ENCODE measurements at places on chromosomes 12 and 14.

DNA sequence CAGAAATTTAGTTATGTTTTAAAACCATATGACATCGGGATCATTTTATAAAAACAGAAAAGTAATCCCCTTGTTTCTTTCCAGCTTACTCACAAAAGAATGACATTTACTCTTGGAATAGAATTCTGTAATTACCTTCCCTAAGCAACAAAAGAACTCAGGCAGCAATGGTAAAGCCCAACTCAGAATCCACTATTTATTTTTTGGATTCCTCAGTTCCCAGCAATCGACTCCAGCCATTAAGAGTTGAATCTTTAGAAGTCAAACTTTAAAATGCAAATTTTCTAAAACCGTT, 65.9 kb downstream of the FOXN3 start:
- DNase-seq: no peak

GRCh38 chr12:133108150-133108549, 21.9 kb downstream of the ZNF891 start:
- no peak for DNase-seq

GRCh38 chr12:88207921-88208620, 66.0 kb downstream of the TMTC3 start:
- no peak for DNase-seq

DNA sequence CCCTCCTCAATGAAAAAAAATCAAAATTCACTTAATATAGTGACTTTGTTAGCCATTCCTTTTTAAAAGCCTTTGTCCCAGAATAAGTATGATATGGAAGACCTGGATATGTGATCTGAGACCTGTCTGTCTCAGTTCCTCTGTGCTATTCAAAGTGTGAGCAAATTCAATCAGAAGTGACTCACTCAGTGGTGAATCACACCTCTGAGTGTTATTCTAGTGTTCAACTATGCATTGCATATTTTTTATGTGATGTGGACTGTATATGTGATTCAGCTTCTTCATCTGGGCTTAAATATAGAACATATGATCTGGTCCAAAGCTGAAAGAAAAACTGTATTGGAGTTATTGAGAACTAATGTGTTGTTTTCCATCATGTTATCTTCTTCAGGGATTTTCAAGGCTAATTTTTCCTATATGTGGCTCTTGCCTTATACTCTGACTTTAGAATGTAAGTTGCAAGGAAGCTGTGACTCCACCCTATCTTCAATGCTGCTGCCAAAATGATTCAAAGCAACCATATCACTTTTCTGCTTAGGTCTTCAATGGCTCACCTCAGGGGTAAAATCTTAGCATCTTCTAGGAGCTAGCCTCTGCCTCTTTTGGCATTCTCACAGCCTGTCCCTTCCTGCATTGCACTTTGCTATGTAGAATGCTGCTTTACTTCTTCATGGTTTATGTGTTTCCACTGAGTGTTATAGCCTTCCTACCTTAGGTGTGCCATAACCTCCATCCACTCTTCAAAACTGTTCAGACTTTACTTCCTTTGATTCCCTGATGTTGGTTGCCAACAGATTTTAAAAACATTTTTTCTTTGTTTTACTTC, 169.8 kb downstream of the OTOGL start:
- DNase-seq: no peak

DNA sequence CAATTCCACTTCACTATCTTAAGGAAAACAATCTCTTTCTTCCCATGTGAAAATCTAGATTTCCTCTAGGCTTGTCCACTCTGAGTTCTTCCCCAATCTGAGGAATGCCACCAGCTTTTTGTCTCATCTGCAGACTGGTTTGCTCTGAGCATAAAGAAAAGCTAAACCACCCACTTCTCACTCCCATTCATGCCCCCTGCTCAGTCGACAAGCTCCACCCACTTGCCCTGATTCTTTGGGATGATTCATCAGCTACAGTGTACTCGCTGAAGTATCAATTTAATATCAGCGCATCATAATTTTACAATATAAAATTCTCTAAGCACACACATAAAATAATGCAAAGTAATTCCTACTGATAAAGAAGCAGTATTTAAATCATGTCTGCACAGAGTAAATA, 209.1 kb downstream of the GRIN2B start:
- DNase-seq: no peak

- no peak for DNase-seq
Observed at GRCh38 chr12:11663130-11663529, 13.7 kb downstream of the ETV6 start.

GRCh38 chr14:57392830-57393229, 2.4 kb downstream of the NAA30 start:
- DNase-seq: peak; percentile 30

DNA sequence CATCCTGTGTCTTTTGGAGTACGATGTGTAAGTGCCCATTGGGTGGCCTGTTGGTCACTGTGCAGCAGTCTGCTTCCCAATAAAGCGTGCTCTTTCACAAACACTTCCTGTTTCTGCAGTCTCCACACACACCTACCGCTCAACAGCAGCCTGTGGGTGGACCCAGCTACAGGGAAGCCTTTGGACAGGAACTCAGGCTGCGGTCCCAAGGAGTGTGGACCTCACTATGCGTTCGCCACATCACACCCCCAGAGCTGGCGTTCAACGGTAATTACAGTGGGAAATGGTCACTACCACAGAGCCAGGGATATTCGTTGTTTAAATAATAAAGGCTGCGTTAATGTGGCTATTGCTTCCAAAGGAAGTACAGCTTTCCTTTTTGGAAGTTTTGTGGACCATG, 16.2 kb downstream of the PSMC1 start:
- no peak for DNase-seq

- DNase-seq: no peak
Observed at GRCh38 chr14:59046746-59047145, 141.7 kb upstream of the DAAM1 start.

GRCh38 chr14:97306760-97307246, 509.6 kb downstream of the VRK1 start:
- DNase-seq: peak; percentile 79

GRCh38 chr14:24032727-24033418, 18.9 kb upstream of the CARMIL3 start:
- DNase-seq: no peak

- no peak for DNase-seq
Observed at GRCh38 chr12:25785134-25785533, 173.3 kb upstream of the RASSF8 start.

DNA sequence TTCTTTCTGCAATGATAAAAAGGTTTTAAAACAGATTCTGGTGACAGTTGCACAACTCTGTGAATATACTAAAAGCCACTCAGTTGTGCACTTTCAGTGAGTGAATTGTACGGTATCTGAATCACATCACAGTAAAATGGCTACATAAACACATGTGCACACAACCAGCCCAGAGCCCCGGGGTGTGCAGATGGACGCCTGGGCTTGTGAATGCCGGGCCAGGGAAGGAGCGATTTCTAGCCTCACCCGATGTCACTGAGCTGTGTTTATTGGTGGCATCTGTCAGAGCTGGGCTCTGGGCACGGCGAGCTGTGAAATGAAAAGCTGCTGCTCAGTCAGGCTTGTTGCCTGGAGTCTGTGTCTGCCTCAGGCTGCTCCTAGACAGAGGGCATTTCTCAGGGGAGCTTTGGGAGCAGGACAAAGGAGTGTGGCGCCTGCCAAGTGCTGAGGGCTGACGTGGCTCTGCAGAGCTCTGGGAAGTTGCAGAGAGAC, 25.9 kb downstream of the RHOF start:
- DNase-seq: no peak

DNA sequence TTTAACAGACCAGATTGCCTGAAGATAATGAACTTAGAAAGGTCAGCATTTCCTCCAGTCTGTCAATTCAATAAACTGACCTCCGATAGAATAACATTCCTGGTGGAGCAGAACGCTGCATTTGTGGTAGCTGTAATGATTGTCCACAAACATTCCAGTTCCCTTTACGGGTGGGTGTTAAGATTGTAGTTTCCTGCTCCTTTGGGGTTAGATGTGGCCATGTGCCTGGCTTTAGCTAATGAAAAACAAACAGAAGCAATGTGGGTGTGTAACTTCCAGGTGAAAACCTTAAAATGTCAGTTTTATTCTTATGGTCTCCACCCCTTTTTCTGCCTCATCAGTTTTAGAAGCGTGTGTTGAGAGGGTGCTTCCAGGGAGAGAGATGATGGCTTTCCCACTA, 217.3 kb upstream of the CRY1 start:
- DNase-seq: no peak

DNA sequence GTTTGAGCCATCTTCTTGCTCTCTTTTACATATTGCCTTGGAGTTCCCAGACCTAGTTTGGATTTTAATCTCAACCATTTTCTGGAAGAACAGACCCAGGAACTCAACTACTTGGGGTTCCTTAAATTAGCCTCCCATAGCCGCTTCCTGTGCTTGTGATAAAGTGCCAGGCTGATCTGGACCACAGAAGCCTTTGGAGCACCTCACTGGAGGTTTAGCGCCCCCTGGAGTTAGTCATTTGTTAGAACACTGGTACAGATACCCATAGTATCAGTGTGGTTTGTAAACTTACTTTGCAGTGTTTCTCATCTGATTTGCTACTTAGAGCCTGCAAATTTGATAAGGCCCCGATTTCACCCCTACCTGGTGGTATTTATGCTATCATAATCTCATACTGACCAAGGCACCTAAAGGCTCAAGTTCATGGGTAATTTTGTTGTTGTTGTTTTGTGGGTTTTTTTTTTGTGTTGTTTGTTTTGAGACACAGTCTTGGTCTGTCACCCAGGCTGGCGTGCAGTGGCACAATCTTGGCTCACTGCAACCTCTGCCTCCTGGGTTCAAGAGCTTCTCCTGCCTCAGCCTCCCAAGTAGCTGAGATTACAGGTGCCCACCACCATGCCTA, 3.7 kb downstream of the UNC119B start:
- peak; percentile 65 for DNase-seq

- DNase-seq: peak; percentile 29
Observed at GRCh38 chr14:35742032-35742371, 67.1 kb downstream of the RALGAPA1 start.

DNA sequence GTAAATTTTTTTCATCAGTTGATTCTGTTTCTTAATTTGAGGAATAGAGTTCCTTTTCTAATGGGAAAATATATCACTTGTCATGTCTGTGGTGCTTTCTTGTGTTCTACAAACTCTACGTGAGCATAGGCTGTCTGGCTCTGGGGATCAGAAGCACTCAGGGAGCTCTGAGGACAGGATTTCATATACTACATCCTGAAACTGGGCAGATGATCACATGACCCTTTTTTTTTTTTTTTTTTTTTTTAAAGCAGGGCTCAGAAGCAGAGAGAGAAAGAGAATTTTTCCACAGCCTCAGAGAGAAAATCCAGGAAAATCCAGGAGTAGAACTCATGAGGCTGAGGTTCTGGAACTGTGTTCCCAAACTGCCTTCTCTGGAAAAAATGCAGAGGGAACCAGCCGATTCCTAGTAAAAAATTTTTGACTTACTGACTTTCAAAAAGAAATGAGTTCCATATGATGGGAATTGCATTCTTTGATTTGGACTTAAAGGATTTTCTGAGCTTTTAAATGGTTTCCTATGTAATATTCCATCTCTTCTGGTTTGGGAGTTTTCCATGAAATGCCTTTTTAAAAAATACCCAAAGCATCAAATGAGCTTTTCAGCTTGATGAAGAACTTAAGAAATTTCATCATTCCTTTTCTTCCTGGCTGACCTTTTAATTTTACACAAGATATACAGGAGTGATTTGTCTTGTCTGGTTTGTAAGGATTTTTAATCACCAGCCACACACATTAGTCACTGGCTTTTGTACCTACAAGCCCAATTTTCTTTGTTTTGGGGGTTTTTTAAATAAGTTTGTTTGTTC, 183.1 kb upstream of the HIF1A start:
- DNase-seq: no peak

GRCh38 chr14:68981539-68981976, 2.5 kb upstream of the ACTN1 start:
- DNase-seq: no peak

GRCh38 chr14:35978561-35978960, 152.4 kb downstream of the BRMS1L start:
- no peak for DNase-seq

- no peak for DNase-seq
Observed at GRCh38 chr12:47891356-47891755, 13.4 kb downstream of the VDR start.

- no peak for DNase-seq
Observed at GRCh38 chr12:2168808-2169207, 116.0 kb downstream of the CACNA1C start.

DNA sequence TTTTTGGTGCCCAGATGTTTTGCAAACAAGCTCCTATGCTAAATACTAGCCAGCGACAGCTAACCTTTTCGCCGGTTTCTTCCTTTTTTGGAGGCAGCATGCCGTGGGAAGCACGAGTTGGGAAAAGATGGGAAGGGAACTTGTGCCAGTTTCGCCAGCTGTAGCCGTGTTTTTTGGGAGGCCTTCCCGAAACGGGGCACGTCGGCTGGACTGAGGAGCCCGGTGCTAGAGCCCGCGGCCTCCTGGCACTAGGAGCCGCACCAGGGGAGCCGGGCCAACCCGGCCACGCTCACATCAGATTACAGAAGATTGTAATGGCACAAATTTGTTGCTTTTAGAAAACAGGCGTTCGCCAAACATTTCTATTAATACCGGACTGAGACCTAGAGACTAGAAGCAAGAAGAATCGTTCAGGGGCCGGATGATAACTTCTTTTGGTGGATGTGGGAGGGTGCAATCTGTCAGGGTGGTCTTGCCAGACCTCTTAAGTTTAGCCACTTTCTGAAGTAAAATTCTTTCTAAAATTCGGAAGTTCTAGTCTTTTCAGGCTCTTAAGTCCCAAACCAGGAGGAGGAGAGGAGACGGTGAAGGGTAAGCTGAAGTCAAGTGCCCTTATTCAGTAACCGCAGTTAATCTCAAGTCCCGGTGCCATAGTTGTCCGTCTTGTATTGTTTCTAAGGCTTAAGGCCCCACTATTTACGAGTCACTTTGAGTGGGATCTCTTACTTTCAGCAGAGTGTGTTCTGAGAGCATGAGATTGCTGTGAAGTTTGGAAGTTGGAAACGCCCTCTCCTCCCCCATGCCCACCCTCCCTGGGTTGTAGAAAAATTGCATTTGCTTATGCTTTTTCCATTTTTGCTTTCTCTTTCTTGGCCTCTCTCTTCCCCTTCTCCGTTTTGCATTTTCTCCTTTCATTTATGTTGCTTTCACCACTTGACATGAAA, 1.3 kb downstream of the RASSF3 start:
- no peak for DNase-seq

GRCh38 chr12:2344885-2345284, 292.1 kb downstream of the CACNA1C start:
- DNase-seq: no peak

DNA sequence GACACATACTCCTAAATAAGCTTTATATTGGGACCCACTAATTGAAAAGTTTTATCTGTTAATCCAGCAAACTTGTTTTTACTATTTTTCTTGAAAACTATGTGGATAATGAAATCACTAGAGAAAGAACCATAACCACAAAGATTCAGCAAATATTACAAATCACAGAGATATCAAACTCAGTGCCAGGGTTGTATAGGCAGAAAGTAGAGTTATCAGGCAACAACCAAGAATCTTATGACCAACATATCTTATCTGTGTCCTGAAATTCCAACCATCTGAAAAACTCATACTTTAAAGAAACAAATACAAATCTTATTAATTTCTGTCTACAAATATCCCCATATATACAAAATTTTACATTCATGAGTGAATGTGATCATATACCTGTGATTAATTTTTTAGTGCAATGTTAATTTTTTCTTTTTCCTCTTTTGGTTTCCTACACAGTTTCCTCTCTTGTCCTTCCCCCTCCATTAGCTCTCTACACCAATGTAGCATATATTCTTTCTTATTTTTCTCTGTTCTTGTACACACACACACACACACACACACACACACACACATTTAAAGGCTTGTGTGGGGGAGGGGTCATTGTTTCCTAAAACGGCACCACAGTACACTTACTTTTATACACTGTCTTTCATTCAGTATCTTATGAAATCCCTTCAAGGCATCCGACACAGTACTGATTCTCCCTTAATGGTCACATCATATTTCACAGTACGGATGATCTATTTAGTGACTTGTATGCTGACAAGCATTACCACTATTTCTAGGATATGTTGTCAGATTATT, 18.6 kb downstream of the AMN1 start:
- no peak for DNase-seq

Data from T-helper 2 cell (primary cell).